MG63 (cell line): ENCODE measurements at places on chromosomes 7 and 10. TPM values are rescaled to one million over a fixed set of nuclear protein-coding genes. Genes with fewer than 3 reads are reported as not detected.

DNA sequence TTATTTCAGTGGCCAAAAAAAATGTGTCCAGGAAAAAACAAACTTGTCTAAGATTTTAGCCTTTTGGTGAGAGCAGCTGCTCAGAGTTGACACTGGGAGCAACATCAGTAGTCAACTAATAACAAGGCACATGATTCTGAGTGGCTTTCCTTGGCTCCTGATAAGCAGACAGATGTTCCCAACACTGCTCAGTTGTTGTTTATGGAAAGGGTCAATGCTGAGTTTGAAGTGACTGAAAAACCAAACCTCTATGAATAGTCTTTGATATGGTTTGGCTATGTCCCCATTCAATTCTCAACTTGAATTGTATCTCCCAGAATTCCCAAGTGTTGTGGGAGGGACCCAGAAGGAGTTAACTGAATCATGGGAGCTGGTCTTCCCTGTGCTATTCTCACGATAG, 12.3 kb downstream of the DYDC1 start:
- DNase-seq, result no peak

DNA sequence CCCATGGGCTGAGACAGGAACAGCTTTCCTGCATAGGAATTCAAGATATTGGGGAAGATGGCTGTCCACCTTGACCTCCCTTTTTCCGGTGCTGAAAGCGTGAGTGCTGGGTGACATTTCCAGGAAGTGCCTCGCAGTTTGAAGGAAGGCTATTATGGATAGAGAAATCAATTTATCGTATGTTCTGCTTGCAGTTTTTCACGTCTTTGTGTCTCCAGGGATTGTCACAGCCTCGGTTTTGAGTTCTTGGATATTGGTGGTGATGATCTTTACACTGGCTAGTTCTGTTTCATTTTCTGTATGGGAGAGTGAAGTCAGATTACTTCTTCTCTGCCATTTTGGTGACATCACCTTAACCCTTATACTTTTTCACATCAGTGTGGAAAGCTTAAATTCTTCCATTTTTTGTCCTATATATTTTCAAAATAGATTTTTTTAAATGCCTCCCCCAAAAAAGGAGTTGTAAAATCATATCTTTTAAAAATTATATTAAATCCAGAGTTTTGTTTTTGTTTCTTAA, 102.5 kb upstream of the APBB1IP start:
- DNase-seq, result no peak

DNA sequence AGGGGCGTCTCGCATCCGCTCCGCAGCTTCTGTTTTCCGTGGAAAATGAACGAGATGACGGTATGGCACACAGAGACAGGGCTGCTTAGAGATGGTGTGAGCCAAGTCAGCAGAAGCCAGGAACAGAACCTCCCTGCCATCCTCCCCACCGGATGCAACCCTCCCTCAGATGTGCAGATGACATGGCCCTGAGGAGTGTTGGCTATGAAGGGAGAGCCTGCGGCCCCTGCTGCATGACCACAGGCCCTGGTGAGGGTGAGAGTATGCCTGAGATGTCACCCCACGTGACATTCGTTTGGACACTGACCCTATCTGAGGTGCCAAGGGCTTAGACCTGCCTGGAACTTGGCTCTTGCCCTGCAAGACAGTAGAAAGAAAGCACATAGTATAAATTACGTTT, 29.4 kb downstream of the WIPF3 start:
- no peak for DNase-seq

SPDYE2B gene
- not detected in 2 replicates for total RNA-seq

- DNase-seq, result no peak
These were observed at the start of gene GIMAP6 for GRCh38 chr7:150631866-150632864. TSS of gene GIMAP6 (minus strand) at chr7:150632385. CDS start at chr7:150630142, 2,243 bp downstream.

DNA sequence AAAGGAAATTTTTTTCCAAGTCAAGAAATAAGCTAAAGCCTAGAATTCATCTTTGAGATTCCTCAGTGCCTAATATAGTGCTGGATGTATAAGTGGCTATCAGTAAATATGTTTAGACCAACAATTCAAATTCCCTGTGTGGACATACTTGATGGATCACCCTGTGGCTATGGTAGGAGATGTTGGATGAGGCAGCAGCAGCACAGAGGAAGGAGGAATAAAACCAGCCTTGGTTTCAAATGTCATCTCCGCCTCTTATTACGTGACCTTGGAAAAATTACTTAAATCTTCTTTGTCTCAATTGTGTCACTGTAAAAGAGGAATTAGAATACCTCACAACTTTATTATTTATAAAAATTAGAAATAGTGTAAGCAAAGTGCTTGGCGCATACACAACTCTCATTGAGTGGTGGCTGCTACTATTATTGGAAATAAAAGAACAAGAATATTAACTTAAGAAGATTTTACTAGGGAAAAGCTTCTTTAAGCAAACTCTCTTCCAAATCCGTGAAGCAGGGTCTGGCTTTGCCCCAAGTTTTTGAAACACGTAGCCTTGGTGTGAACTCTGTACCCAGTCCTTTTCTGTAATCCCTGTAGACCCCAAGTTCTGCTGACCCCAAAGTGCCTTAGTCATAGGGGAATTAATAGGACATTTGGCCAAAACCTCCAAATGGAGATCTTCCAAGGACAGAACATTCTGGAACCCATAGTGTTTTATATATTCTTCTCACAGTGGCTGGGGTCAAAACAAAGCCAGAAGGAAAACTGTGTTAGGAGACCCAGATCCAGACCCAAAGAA, 283.8 kb downstream of the PTEN start:
- no peak for DNase-seq

PTPN20 gene
- total RNA-seq, result not detected in 2 replicates

DNA sequence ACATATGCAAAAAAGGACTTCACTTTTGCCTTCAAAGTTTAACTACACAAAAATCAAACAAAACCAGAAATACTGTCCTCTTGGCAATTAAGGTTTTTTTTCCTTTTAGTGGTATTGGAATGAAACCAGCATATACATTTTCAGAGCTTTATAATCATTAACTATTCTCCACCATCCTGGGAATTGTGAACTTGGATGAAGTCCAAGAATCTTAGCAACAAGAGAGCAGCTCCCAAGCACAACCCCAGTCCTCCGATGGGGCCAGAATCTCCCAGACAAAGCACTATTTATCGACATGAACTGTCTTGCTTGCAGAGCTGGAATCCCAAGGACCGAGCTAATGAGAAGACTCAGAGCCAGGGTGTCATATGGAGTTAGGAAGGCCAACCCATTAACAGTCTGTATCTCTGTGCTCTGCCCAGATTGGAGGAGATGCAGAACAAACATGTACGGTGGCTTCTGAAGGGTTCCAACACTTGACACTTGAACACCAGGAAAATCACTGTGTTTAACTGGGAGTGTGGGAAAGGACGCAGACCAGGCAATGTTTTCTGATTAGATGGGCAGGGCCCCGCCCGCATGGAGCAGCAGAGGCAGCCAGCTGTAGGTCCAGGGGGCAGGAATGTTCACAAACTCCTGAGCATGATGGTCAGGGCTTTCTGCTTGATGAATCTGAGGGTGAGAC, 35.5 kb downstream of the PPP1R3C start:
- DNase-seq, result no peak

AUTS2 gene
- 2.2 and 2.7 TPM in 2 replicates for total RNA-seq
